ENCODE measurements at places on chromosomes 3 and 15.

- DNase-seq: peak; percentile 86
Measured at GRCh38 chr3:52123106-52123725, 31.0 kb downstream of the POC1A start.

GRCh38 chr15:81945014-81945615, 100.7 kb downstream of the MEX3B start:
- no peak for DNase-seq

DNA sequence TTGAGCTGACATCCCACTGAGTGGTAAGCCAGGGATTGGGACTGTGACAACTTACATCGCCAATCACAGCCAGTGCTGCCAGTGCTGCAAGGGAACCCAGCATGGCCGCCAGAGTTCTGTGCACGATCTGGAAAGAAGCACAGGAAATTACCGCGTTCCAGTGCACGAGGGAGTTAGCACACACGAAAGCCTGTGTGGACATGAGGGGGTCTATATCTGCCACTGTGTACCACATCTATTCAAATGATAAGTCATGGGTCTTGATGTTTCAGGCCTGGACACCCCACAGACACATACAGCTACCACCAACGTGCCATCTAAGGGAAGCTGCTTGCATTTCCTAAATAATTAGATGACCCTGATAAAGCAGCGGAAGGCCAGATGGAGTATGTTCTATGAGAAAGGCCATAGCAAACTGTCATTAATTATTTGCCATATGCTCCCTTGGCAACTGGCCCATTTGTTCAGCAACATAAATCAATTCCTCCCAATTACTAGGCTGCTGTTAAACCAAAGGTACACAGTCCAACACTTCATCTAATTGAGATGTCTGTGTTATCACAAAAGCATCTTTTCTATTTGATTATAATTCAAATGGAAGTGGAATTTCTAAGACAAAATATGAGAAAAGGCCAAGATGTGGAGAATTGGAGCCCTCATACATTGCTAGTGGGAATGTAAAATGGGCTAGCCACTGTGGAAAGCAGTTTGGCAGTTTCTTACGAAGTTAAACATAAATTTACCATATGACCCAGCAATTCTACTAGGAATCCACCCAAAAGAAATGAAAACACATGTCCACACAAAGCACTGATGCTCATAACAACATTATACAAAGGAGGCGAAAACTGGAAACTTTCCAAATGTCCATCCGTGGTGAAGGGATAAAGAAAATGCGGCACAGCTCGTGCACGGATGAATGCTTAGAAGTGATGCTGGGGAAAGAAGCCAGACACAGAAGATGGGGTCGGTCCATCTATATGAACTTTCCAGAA, 108.3 kb downstream of the OCA2 start:
- DNase-seq: no peak

- no peak for DNase-seq
Measured at GRCh38 chr3:106339551-106339950, 470.7 kb upstream of the CBLB start.

GRCh38 chr15:100284701-100285100, 57.1 kb downstream of the ADAMTS17 start:
- DNase-seq: no peak

DNA sequence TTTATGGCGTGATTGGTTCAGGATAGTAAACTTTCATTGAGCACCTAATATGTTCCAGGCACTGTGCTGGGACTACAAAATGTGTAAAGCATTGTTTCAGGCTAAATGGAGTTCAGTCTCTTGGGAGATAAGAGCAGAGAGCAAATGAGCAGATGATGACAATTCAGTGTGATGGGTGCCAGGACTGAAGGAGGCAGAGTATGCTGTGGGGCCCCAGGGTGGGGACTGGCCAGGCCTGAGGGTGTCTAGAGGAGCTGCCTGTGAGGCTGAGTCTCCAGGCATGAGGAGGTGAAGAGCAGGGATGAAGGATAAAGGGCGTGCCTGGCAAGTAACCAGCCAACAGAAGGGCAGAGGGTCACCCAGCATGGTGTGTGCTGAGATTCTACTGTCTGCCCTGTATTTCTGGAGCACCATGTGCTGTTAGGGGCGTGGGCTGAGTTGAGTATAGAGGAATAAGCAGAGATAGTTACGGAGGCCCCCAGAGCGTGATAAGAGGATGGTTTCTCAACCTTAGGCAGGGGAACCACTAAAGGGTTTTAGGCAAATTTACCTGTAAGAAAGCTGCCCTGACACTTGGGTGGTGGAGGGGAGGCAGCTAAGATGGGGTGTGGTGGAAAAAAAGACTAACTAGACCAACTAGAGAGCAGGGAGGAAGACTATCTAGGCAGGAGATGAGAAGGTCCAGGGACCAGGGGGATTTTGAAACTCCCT, 38.5 kb downstream of the EPHB1 start:
- peak; percentile 47 for DNase-seq

Data from coronary artery (tissue), 2 donors.